ENCODE measurements at places on chromosomes 1 and 21.

- no peak for DNase-seq
Observed at GRCh38 chr21:16976193-16976592, 536.6 kb upstream of the CXADR start.

- no peak for DNase-seq
Observed at GRCh38 chr21:35406635-35407034, 357.5 kb upstream of the RUNX1 start.

DNA sequence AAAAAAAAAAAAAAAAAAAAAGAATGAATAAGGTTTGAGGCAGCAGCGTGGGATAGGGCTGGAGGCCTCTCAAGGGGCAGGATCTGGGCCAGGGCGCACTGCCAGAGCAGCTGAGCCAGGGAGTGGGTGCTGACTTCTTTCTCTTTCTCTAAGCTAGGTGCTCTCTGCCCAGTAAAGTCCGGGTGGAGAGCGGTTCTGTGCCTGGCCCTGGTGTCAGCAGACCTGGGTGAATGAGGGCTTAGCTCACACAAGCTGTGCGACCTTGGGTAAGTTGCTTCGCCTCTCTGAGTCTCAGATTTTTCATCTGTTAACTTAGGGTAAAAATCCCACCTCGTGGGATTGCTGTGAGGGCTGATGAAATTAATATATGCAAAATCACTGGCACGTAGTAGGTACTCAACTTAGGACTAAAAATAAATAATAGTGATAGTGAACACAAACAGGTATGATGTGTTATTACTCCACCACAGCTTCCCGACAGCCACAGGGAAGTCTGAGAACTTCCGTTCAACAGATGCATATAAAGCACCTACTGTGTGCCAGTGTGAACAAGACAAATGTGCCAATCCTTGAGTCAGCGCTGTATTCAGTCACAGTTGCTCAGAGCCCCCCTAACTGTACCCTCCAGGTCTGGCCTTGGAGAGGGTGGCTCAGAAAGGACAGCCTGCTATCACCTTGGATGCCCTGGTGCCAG, 2.0 kb upstream of the FAM131C start:
- DNase-seq = peak; percentile 63

DNA sequence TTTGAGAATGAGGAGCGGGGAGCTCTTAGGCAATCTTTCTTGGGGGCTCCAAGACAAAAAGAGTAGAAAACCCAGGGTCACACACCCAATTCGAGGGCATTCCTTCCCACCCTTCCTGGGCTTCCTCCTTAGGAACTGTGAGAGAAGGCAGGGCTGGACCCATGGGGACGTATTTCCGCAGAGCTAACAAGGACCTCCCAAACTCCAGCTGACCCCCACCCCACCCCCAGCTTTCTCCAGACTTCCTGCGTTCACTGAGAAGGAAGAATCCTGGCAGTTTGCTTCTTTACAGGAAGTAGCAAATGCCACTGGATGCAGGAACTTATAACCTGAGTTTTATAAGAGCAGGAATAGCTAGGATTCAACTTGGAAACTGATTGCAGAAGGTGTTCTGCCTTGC, 2.7 kb upstream of the LHX9 start:
- no peak for DNase-seq

DNA sequence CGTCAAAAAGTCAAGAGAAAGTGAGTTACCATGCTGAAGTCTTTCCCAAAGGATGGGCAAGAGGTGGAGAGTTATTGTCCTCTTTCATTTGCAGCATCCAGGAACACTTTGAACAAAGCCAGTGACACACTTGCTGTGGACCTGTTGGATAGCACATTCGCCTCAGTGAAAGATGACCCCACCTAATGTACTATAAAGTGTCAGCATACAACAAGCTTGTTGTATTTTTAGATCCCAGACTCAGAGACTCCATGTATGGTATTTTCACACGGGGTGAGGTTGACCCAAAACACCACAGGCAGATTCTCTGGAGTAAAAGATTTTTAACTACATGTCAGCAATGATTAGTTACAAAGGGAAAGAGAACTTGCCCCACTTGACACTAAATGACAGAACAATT, 273.8 kb downstream of the PTBP2 start:
- DNase-seq = no peak

- DNase-seq = no peak
Observed at GRCh38 chr1:63317817-63318152, 4.6 kb upstream of the FOXD3 start.

DNA sequence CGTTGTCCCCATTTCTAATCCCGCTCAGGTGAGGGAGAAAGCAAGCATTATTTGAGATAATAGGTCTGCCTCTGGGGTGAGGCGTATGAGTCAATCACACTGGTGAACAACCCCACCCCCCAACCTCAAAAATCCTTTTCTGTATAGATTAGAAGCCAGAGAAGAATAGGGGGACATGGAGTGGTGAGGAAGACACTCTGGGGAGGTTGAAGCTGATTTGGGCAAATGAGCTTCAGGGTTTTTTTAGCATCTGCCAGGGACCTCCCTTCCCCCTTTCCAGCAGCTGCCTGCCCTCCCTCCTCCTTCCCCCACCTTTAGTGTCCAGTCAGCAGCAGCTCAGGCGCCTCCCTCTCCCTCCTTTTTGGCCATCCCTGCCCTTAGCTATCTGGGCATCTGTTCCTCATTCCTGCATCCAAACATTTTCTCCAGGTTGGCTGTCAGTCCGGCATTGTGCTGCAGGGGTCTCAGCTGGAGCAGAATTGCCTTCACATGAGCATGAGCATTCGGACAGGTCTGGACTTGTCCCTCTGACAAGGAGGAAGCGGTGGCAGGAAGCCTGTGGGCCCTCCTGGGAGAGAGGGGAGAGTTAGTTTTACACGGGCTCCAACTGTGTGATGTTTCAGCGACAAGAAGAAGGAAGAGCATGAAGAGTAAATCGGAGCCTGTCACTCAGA, 30.8 kb upstream of the PTGFRN start:
- peak; percentile 67 for DNase-seq

- DNase-seq = no peak
Observed at GRCh38 chr1:193494368-193494767, 308.0 kb upstream of the B3GALT2 start.

DNA sequence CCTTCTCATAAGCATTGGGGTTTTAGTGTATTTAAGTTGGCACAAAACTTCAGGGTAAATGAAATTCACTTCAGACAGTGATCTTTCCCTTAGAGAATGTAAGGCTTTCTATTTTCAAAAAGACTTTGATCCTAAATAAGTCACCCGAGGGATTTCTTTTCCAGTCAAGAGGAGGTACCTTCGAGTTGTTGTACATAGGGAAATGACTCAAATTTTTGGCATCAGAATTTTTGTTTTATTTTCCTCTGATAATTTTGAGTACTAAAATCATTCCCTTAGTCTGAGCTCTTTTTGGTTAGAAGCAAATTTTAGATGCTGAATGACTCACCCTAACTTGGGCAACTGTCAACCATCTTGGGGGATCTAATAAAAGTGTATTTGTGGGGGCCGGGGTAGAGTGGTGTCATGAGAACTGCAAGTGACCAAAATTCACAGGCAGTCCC, 193.9 kb downstream of the DHRS3 start:
- DNase-seq = peak; percentile 77

GRCh38 chr1:211580303-211580687, 1.3 kb upstream of the SLC30A1 start:
- no peak for DNase-seq

DNA sequence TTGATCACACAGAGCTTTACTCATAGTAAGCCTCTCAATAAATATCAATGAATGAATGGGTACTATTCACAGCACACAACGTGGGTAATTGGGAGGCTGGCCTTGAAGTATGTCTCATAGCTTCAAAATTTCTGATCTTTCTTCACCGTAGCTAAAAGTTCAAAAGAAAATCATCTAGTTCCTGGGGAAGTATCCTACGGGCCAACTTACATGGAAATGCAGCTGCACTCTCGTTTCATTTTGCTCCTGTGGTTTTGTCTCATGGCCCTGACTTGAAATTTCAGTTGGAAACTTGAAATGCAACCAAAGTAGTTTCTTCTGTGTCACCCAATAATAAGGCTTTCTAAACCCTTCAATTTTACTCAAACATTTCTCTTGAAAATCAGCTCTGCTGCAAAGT, 76.1 kb upstream of the CNIH3 start:
- DNase-seq = peak; percentile 32

DNA sequence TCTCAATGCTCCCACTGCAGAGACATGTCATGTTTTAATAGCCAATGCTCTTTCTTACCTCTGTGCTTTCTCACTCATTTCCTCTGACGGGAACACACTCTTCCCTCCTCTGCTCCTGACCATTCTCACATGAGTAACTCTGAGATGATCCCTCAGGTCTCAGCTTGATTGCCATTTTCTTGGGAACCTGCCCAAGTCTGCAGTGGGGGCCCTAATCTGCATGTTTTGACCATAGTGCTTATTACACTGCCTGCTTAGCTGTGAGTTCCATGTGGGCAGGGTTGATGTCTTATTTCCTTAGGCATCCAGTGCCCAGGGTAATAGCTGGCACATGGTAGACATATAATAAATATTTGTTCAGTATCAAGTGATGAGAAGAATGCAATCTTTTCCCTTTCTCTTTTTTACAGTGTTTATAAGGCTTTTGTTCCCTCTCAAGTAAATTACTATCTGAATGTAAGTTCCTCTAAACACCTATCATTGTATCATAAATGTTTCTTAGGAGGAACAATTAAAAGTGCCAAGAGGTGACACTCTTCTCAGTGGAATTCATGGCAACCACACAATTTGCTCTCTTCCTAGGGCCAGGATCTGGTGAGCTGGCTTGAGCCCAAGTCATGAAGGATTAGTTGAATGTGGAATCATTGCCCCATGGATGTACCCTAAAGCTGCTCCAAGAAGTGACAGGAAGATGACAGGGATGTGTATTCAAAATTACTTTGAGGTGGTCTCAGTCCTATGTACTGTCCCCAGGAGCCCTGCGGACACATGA, 485.4 kb upstream of the USP24 start:
- DNase-seq = peak; percentile 54

- no peak for DNase-seq
Observed at GRCh38 chr1:167916766-167917511, 3.0 kb upstream of the ADCY10 start.

DNA sequence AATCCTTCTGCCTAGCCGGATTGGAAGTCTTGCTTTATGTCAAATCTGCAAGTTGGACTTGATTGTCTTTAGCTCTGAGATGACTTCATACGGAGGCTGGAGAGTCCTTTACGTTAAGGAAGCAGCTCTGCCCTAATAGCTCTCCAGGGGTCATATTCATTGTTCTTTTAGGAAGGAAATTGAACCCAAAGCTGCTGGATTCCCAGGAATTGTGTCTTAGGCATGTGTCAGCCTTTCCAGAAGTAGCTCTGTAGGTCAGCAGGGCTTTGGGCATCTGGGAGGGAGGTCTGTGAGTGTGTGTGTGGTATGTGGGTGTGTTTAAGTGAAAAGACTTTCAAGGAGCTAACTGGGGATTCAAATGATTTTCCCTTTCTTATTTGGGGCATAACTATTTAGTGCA, 82.4 kb downstream of the ABCA4 start:
- DNase-seq = peak; percentile 28

DNA sequence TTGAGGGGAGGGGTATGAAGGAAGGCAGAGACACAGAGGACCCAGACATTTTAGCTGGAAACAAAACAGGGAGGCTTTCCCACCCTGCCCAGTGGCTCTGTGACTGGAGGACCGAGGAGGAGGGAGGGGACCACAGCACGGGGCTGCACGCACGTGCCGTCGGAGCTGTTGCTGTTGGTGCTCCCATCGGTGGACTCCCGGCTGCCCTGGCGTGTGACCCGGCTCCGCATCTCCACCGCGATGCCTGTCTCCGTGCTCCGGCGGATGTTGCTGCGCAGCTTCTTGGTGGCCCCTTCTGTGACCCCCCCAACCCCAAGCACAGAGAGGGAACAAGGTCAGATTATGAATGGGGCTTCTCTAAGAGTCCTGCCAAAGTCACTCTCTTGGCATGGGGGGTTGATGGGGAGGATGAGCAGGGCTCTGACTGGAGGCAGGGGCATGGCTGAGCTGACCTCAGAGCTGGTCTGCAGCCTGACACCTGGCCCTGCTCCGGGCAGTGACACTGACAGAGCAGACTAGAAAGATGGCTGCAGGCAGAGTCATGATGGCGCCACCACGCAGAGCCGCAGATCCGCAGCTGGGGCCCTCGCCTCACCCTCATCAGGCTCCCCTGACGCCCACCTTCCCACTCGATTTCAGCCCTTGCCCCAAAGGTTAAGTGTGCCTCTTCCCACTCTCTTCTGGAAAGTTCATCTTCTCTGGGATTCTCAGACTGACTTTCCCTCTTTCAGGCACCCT, 29.6 kb downstream of the RIMS3 start:
- DNase-seq = no peak

GRCh38 chr21:45348591-45349327, 56.2 kb upstream of the COL18A1 start:
- no peak for DNase-seq

- no peak for DNase-seq
Observed at GRCh38 chr1:1399872-1400575, 889 bp upstream of the CCNL2 start.

DNA sequence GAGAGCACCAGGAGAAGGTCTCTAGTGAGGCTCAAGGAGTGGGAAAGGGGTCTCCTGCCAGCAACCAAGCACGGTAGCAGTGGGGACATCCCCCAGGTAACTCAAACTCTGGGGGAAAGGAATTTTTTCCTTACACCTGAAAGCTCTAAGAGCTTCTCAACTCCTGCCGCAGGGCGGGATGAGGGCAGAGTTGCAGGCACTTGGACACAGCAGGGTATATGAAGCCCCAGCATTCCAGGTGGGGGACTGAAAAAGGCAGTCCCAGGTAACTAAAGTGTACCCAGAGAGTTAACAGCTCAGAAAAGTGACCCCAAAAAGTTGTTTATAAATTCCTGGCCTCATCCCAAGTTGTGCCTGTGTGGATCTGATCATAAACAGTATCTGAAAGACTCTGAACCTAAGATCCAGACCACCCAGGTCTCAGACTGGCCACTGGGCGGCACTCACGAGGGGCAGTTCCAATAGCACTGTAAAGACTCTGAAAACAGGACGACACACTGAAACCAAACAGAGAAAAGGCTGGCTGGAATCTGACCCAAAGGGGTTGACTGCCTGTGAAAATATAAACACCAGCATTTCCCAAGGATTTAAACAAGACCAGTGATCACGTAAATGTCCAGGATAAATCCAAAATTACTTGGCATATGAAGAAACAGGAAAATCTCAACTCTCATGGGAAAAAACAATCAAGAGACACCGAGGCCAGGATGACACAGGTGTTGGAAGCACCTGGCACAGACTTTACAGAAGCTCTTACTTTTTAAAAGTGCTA, 47.5 kb downstream of the HSF2BP start:
- DNase-seq = peak; percentile 56

DNA sequence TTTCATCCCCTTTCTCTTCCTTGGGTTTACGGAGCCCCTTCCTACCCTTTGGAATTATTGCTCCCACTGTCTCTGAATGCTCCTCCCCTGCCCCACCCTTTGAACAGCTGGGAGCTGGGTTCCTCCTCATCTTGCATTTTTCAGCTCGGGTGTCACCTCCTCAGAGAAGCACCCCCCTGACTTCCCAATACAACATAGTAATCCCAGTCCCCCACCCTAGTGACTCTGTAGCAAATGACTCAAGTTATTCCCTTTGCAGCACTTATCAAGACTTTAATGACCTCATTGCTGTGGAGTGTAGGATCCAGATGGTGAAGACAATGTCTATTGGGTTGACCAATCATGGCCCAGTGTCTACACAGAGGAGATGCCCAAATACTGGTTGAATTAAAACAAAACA, 8.9 kb upstream of the VWA5B1 start:
- peak; percentile 70 for DNase-seq
